Caco-2 (cell line): ENCODE measurements at places on chromosomes 7 and 10.

- H3K27me3 ChIP-seq, result no peaks in the 10 kb centered on the region
- DNase-seq, result no peak
- peaks cover 9% of the 10 kb centered on the region; the same call in 1 of the 2 replicates for H3K4me1 ChIP-seq
- H3K36me3 ChIP-seq, result no peaks in the 10 kb centered on the region
- H3K4me3 ChIP-seq, result no peak overlapping the region
- no peak overlapping the region for H3K27ac ChIP-seq
Measured at GRCh38 chr7:149871576-149871975, 2.2 kb upstream of the ATP6V0E2 start.

DNA sequence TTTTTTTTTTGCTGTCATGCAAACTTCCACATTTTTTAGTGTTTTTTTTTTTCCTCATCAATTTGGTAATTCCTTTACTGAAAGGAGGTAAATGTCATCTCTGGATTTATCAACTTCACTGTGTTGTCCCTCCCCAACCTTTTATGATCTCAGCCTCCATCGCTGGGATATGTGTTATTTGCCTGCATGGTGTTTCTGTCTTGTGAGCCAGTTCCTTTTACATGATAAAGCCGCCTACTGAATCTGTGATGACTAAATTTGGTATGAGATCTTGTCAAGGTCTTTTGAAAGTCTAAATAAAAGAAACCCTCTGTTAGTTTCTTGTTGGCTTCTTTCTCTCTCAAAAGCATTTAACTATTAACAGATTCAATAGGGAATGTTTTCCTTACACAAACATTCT lies 39.3 kb downstream of the TAS2R41 start:
- DNase-seq, result no peak
- no peak overlapping the region for H3K4me3 ChIP-seq
- no peaks in the 10 kb centered on the region for H3K36me3 ChIP-seq
- H3K4me1 ChIP-seq, result peaks cover 33% of the 10 kb centered on the region
- H3K27ac ChIP-seq, result no peak overlapping the region

GRCh38 chr10:68106656-68107055 lies 2.6 kb upstream of the MYPN start:
- no peak overlapping the region for H3K4me3 ChIP-seq
- H3K36me3 ChIP-seq, result no peaks in the 10 kb centered on the region
- no peak overlapping the region for H3K27ac ChIP-seq
- no peaks in the 10 kb centered on the region for H3K4me1 ChIP-seq
- H3K27me3 ChIP-seq, result no peaks in the 10 kb centered on the region

GRCh38 chr10:6781133-6781770 lies 201.2 kb upstream of the PRKCQ start:
- no peak overlapping the region for H3K27ac ChIP-seq
- no peaks in the 10 kb centered on the region for H3K27me3 ChIP-seq
- H3K4me3 ChIP-seq, result no peak overlapping the region
- H3K36me3 ChIP-seq, result no peaks in the 10 kb centered on the region
- no peaks in the 10 kb centered on the region for H3K4me1 ChIP-seq

- no peak for DNase-seq
- no peaks in the 10 kb centered on the region for H3K4me1 ChIP-seq
- no peaks in the 10 kb centered on the region for H3K36me3 ChIP-seq
- H3K27me3 ChIP-seq, result no peaks in the 10 kb centered on the region
- no peak overlapping the region for H3K4me3 ChIP-seq
Measured at GRCh38 chr7:45176886-45177731, 19.5 kb downstream of the RAMP3 start.

GRCh38 chr7:65798111-65799075 lies 74.5 kb upstream of the VKORC1L1 start:
- no peaks in the 10 kb centered on the region for H3K36me3 ChIP-seq
- no peak overlapping the region for H3K4me3 ChIP-seq
- H3K27ac ChIP-seq, result no peak overlapping the region
- H3K4me1 ChIP-seq, result peaks cover 29% of the 10 kb centered on the region
- H3K27me3 ChIP-seq, result no peaks in the 10 kb centered on the region

GRCh38 chr10:131310551-131311401 lies 745 bp downstream of the TCERG1L start:
- H3K36me3 ChIP-seq, result no peaks in the 10 kb centered on the region
- H3K27me3 ChIP-seq, result no peaks in the 10 kb centered on the region
- no peak overlapping the region for H3K4me3 ChIP-seq
- H3K4me1 ChIP-seq, result no peaks in the 10 kb centered on the region

DNA sequence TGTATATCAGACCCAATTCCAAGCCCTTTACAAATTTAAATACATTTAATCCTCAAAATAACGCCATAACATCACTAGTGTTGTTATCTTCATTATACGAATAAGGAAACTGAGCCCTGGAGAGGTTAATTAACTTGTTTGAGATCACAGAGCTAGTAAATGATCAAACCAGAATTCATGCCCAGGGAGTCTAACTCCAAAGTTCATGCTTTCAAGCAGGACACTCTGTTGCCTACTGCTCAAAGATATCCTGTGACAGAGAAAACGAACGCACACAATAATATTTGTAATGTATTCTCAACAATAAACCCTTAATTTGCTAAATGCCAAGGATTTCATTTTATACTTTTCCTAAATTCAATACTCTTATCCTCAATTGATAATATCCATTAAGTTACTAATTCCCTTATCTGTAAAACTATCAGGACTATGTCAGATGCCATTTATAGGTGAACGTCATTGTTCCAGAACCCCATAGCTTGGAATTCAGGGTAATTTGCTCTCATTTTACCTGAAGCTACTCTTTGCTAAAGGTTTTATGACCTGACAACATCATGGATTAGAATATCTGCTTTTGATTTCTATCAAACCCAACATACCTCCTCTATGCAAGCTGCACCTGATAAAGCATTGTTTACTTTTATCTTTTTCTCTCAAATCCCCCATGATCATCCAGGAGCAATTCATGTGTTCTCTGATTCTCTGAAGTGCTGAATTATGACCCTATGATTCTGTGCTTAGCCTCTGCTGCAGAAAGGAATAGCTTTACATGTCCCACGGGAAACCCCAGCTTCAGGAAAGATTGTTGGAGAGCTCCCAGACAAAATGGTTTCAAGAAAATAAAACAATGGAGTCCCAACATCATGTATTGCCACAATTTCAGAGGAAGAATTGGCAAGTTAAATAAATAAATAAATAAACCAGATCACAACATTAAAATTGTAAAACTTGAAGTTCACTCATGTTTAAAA lies 150.2 kb upstream of the CDK1 start:
- DNase-seq, result no peak
- peak overlapping the region; percentile 23 for H3K27ac ChIP-seq
- no peaks in the 10 kb centered on the region for H3K27me3 ChIP-seq
- H3K36me3 ChIP-seq, result no peaks in the 10 kb centered on the region

GRCh38 chr10:49679480-49679893 lies at the start of gene C10orf53:
TSS of gene C10orf53 (plus strand) at chr10:49679651. CDS start at chr10:49679698, 47 bp downstream.
- H3K4me1 ChIP-seq, result no peaks in the 10 kb centered on the region
- H3K27me3 ChIP-seq, result no peaks in the 10 kb centered on the region
- no peak within 1 kb of the TSS for H3K27ac ChIP-seq
- DNase-seq, result no peak
- no peak within 1 kb of the TSS for H3K4me3 ChIP-seq

GRCh38 chr7:43669286-43670081 lies 59.8 kb downstream of the COA1 start:
- no peaks in the 10 kb centered on the region for H3K36me3 ChIP-seq
- peaks cover 16% of the 10 kb centered on the region for H3K4me1 ChIP-seq
- H3K27me3 ChIP-seq, result no peaks in the 10 kb centered on the region
- H3K27ac ChIP-seq, result no peak overlapping the region

DNA sequence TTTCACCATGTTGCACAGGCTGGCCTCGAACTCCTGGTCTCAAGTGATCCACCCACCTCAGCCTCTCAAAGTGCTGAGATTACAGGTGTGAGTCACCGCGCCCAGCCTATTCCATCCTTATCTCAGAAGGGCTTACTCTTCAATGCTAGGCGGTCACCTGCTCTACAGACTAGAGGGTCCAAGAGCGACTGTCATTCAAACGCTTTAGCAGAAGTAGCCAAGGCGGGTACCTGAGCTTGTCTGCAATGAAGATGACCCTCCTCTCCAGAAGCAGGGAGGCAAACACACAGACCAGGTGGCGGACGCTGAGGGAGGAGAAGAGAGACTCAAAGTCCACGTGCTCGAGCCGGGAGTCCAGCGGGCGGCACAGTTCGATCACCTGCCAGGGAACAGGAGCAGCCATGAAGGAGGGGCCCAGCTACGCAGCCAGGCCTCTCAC lies 65.1 kb upstream of the MKRN1 start:
- no peaks in the 10 kb centered on the region for H3K36me3 ChIP-seq
- no peaks in the 10 kb centered on the region for H3K27me3 ChIP-seq

DNA sequence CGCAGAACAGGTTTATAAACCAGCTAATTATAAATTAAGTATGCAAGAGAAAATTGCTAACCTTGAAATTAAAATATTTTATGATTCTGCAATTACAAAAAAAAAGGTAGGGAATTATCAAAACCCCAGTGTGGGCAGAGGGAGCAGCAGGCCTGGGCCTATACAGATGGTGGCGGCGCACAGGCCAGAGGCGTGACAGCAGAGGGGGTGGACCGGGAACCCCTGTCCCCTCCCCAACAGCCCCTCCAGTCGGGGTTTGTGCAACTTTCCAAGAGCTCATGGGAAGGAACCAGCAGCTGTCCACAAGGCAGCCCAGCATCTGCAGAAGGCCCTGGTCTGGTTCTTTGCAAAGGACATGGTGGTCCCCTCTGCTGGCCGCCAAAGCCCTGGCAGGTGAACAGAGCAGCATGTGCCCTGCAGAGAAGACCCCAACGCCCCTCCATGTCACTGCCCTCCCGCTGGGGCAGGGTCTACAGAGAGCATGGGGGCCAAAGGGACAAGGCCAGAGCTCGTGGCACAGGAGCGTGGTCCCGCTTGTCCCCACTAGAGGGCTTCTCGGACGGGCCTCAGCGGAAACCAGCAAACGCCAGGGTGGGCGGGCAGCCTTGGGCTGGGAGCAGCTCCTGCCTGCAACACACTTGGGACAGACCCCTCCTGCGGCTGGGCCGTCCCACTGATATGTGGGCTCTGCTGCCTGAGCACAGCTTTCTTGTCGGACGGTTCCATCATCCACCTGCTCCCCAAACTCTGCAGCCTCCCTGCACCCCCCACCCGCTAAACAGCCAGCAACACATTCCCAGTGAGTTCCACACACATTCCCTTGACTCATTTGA lies 75.1 kb downstream of the EBF3 start:
- H3K36me3 ChIP-seq, result no peaks in the 10 kb centered on the region
- no peak overlapping the region for H3K4me3 ChIP-seq
- H3K4me1 ChIP-seq, result no peaks in the 10 kb centered on the region
- peak; percentile 57 for DNase-seq
- no peaks in the 10 kb centered on the region; the same call in 1 of the 2 replicates for H3K27me3 ChIP-seq

GRCh38 chr7:29319719-29320521 lies 125.3 kb downstream of the CHN2 start:
- H3K27ac ChIP-seq, result no peak overlapping the region
- no peaks in the 10 kb centered on the region for H3K4me1 ChIP-seq
- H3K4me3 ChIP-seq, result no peak overlapping the region
- H3K36me3 ChIP-seq, result no peaks in the 10 kb centered on the region
- no peaks in the 10 kb centered on the region for H3K27me3 ChIP-seq
- no peak for DNase-seq

DNA sequence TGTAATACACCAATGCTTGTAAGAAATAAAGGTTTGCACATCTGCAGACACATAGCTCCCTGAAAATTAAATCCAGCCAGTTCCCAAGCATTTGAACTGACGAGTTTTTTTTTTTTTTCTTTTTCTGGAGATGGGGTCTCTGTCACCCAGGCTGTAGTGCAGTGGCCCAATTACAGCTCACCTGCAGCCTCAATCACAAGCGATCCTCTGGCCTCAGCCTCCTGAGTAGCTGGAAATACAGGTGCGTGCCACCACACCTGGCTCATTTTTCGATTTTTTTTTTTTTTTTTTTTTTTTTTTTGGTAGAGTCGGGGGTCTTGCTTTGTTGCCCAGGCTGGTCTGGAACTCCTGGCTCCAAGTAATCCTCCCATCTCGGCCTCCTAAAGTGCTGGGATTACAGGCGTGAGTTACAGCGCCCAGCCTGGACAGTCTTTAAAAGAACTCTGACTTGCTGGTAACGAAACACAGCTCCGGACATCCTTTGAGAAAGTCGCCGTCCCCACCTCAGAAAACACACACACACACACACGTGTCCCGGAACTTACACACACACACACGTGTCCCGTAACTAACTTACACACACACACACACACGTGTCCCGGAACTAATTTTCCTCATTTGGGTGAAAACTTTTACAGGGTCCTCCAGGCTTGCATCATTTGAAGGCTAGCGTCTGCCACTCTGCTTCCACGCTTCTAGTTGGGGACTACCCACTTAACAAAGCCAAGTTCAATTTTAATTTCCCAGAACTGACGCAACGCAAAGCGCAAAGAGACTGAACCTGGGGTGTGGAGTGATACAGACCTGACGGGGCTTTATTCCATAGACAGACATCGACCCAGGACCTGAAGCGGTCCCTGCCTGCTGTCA lies 18.6 kb downstream of the OCM2 start:
- H3K4me3 ChIP-seq, result peak overlapping the region; percentile 82
- peak overlapping the region; percentile 88 for H3K27ac ChIP-seq
- H3K4me1 ChIP-seq, result no peaks in the 10 kb centered on the region

DNA sequence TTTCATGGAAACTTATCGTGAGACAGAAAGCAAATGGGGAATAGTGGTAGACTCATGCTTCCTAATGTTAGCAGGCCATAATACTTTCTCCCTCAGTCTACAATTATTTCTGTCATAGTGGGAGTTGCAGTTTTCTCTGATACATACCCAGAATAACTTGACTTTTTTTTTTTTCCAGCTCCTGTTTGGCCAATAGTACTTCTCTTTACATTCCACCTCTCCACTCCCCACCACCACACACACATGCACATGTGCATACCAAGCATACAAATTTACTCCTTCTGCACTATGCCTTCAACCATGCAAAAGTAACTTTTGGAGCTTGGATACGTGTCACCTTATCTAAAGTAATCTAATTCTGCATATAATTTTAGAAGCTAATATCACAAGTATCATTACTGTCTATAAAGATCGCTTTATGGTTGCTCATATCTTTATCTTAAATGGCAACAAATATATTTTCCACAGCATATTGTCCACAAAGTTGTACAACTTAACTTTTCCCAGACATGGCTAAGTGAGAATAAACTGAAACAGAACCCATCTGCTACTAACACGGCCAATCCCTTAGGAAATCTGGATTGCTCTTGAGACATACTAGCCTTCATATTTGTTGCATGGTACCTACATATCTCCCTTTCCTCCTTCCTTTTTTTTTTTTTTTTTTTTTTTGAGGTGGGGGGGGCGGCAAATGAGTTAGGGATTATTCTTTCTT lies 49.0 kb downstream of the TES start:
- DNase-seq, result no peak
- no peaks in the 10 kb centered on the region for H3K27me3 ChIP-seq
- H3K4me1 ChIP-seq, result peaks cover 12% of the 10 kb centered on the region
- H3K36me3 ChIP-seq, result no peaks in the 10 kb centered on the region
- no peak overlapping the region for H3K27ac ChIP-seq

DNA sequence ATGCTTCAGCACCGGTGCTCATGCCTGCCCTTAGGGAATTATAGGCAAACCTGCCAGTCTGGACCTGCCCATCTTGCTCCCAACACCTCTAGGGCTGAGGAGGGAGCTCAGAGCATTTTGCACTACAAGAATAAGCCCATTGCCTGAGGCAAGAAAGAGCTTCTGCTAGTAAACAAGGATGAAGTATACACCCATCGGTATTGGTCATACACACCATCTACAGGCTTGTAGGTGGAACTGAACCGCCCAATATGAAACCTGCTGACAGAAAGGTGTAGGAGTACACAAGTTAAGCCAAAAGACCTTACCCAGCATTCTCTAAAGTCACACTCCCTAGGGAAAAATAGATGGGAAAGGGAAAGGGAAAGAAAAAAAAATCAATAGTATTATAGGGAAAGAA lies 957.0 kb upstream of the LRRTM3 start:
- H3K4me3 ChIP-seq, result no peak overlapping the region
- no peaks in the 10 kb centered on the region for H3K36me3 ChIP-seq
- no peak overlapping the region for H3K27ac ChIP-seq
